ENCODE measurements at places on chromosomes 6 and 20.

DNA sequence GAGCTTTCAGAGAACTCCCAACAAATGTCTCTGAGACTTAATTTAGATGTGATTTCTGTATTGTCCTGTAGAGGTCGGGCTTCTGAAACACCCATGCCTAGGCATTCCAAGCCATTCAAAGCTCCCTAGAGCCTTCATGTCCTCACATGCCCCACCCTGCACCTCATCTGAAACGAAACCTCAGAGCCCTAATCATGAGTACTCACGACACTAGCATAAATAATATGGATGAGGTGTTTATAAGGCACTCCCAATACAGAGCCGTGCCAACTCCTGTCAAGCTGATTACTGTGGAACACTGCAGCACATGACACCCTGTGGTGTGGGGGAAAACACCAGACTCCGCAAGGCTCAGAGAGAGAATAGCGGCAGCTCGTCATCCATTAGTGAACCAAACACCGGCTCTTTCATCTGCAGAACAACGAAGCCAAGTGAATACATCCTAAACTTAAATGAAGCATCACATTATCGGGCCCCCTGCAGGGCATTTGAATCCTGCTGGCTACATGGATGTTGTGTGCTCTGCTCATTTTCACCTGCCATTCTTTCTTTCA is 83.8 kb downstream of the FNDC1 start:
- no peak for DNase-seq

DNA sequence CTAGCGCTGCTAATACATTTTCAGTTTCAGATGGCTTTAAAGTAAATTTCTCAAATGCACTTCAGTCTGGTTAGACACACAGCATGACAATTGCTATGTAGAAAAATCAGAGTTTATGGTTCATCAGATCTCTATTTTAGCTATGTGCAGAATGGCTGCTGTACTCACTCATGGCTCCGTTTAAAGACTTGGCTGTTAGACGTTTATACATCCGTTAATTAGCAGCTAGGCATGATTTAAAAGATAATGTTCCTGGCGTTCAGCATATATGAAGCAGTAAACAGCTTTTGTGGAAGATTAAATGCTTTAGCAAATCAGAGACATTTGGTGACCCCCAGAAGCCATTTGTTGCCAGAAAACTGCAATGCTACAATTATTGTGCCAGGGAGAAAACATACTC is 350.0 kb upstream of the MANEA start:
- DNase-seq: no peak

DNA sequence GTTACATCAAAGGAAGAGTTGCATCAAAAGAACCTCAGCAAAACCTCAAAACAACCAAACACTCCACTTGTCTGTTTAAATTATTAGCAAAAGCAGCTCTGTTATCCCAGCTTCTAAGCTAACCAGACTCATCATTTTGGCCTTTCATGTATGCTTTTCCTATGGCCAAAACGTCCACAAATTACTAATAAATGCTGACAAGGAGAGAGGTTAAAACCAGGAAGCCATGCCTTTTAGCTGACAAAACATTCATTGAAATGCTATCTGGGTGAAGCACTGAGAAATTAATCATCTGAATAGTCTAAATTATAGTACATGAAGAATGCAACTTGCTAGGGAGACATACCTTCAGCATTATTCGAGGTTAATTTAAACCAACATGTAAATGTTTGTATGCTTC is 80.6 kb downstream of the LAMA2 start:
- no peak for DNase-seq

- no peak for DNase-seq
These were observed 2.8 kb downstream of the RIOK1 start for GRCh38 chr6:7392402-7392801.

GRCh38 chr20:20002101-20002998 is 14.8 kb upstream of the NAA20 start:
- DNase-seq: no peak

DNA sequence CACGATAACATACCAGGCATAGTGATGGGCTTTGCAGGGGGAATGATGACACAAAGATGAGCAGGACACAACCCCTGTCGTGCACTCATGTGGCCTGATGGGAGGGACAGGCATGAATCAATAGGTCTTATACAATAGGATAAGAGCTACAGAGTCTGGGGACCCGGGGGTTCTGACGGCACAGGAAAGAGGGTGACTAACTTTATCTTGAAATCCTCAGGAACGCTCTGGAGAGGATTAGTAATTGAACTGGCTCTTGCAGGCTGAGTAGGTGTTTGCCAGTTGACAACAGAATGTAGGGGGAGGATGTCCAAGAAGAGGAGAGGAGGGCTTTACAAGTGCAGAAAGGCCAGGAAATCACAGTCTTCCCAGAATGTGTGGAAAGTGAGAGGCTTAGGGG is 219.9 kb upstream of the ECI2 start:
- DNase-seq: no peak

- DNase-seq: no peak
These were observed 31.2 kb downstream of the SIRPD start for GRCh38 chr20:1526310-1526709.

- no peak for DNase-seq
These were observed 466.2 kb downstream of the CDH26 start for GRCh38 chr20:60424267-60424902.

GRCh38 chr6:126069449-126069848 is 83.1 kb downstream of the TRMT11 start:
- DNase-seq: no peak

DNA sequence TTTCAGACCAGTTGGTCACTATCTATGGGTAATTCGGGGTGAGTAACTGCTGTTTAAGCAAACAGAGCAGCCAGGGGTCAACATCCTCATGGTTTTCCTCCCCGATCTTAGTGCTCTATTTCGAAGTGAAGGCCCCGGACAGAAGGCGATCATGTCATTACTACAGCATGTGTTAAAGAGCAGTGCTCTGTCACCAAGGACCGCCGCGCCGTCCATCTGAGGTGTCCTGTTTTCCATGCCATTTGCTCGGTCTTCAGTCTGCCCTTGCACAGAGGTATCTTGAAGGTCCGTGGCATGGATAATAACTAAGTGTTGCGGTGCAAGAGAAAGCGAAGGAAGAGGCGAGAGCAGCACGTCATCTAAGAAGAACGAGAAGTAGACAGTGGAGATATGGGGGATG is 25.1 kb downstream of the PPP1R3G start:
- DNase-seq: no peak

- DNase-seq: no peak
These were observed 33.3 kb upstream of the NRN1 start for GRCh38 chr6:6039946-6040509.

DNA sequence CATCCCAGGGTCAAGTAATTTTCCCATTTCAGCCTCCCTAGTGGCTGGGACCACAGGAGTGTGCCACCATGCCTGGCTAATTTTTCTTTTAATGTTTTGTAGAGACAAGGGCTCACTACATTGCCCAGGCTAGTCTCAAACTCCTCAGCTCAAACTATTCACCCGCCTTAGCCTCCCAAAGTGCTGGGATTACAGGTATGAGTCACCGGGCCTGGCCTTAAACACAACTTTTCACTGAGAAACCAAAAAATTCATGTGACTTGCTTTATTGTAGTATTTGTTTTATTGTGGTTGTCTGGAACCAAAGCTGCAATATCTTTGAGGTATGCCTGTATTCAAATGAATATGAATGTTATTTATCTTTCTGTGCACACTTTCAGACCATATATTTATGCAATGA is 72.2 kb downstream of the RWDD2A start:
- no peak for DNase-seq

DNA sequence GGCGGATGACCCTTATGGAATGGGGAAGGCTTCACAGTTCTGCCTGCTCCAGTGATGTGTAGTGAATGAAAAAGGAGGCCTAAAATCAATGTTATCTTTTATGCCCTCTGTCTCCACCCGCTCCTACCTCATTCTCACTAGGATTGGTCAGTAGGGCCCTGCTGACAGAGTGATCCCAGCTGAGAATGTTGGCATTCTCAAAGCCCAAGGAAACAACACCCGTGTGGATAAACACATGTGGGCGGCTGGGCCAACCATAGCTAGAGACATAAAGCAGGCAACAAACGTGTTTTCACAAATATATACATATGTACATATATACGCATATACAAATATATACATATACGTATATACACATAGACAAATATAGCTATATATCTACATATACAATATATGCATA is 4.5 kb downstream of the RIPK1 start:
- DNase-seq: no peak

DNA sequence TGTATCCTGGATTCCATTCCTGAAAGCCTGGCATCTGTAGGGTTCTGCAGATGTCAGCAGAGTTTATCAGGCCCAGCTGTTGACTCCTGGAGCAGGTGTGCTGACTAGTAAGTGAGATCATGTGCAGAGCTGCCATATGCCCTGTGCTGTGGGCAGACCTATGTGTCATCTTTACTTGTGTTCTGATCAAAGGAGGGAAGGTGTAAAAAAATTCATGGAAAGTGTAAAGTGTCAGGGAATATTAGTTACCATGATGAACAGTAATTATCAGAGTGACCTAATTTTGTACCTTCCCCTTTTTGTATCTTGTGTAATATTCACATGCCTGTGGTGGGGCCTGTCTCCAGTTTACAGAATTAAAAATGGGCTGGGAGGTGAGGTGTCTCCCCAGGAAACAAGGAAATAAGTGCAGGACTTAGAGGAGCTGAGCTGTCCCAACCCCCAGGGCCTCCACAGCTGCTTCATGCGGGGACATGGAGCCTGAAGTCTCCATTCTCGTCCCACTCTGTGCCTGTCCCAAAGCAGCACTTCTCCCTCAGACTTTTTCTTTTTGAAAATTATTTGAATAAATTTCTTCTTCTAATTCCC is 148.2 kb upstream of the GGTLC1 start:
- DNase-seq: no peak

DNA sequence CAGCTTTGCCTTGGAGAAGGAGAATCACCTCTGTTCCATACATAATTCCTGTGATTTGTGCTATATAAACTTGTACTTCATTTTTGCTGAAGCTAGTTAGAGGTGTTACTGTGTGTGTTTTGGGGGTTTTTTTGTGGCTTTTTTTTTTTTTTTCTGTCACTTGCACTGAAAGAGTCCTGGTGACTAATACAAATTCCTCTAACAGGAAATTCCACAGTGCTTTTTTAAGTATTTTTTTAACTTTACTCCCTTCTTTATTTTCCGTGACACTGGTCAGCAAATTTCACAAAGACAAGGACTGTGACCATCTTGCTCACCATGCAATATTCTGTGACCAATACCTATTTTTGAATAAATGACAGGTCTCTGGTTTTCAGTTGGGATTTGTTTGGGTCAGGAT is 110.5 kb downstream of the ISM1 start:
- no peak for DNase-seq

- DNase-seq: no peak
These were observed 536.8 kb downstream of the EYS start for GRCh38 chr6:65170273-65170672.
